ENCODE measurements at places on chromosomes 4 and X.

DNA sequence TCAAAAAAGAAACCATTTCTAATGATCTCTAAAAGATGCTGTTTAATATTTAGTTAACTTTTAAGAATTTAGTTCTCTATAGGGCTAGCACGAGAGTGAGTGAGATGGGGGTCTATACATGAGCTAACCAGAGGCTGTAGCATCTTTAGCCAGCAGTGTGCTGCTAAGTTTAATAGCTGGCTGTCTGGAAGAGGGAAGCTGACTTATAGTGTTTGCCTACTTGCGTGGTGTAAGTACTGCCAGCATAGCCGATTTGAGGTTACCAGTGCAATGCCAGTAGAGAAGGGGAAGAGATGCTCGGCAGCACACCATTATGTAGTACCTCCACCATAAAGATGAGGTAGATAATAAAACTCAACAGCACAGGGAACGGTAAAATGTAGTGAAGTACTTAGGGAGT, 47.1 kb upstream of the TMEM131L start:
- no peak for DNase-seq

GRCh38 chr4:54540931-54541330, 116.8 kb upstream of the KIT start:
- DNase-seq: no peak

DNA sequence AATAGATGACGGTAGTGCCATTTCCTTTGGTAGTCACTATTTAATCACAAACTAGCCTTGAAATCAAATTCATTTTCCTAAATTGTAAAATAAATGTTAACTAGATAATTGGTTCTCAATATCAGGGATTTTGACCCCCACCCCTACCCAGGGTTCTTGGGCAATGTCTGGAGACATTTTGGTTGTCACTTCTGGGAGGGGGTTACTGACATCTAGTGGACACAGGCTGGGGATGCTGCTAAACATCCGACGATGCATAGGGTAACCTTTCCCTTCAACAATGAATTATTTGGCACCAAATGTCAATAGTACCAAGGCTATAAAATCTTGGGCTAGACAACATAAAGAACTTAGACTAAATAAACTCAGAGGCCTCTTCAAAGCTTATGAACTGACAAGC, 285.8 kb upstream of the TRPC5 start:
- no peak for DNase-seq

DNA sequence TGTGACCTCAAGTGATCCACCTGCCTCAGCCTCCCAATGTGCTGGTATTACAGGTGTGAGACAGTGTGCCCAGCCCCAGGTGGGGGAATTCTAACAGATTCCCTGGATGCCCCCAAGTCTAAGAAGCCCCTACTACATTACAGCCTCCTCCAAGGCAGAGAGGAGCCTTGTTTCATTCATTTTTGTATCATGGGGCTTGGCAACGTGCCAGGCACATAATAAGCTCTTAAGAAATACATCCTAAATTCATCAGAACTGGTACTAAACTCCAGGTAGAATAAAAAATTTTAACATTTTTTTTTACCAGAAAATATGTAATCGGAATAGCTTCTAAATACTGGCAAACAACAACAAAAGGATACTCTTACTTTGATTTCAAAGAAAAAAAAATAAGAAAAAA, 127.1 kb downstream of the CHIC2 start:
- no peak for DNase-seq

- DNase-seq: no peak
Observed at GRCh38 chr4:120870279-120870673, 52.2 kb downstream of the PRDM5 start.

DNA sequence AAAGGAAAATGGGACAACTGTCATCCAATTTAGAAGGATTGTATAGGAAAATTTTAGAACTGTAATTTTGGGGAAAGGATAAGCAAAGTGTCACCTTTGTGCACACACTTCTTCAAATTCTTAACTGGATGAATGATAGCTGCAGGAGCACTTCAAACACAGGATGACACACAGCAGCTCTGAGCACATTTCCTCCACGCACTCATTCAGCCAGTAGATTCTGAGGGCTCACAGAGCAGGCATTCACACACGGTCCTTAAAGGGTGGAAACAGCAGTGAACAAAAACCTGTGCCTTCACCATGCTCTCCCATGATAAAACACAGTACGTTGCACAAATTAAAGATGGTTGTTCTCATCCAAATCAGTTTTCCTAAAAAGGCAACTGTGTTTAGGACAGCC, 38.5 kb upstream of the KLF3 start:
- DNase-seq: no peak

DNA sequence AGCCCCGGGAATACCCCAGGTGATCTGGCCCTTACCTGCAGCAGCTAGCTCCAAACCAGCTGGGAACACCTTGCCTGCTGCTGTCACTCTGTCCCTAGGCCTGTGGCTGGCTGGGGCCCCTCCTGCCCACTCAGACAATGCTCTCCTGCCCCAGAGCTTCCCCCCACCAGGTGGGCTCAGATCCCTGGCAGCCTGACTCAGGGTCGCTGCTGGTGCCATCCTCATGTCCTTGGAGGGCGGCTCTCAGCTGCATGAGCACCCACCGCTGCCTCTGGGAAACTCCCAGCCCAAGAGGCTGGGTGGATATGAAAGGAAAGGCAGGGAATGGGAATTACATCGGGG, 15.8 kb downstream of the C4orf50 start:
- DNase-seq: no peak

DNA sequence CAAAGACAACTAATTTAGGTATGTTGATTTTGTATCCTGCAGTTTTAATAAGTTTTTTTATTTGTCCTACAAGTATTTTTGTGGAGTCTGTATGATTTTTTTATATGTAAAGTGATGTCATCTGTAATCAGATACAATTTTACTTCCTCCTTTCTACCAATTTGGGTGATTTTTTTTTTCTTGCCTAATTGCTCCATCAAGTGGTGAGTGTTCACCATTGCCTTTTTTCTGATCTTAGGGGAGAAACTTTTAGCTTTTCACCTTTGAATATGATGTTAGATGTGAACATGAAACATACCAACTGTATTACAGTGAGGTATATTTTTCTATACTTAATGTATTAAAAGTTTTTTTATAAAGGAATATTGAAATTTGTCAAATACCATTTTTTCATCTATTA, 362.3 kb downstream of the PABPC4L start:
- DNase-seq: no peak

DNA sequence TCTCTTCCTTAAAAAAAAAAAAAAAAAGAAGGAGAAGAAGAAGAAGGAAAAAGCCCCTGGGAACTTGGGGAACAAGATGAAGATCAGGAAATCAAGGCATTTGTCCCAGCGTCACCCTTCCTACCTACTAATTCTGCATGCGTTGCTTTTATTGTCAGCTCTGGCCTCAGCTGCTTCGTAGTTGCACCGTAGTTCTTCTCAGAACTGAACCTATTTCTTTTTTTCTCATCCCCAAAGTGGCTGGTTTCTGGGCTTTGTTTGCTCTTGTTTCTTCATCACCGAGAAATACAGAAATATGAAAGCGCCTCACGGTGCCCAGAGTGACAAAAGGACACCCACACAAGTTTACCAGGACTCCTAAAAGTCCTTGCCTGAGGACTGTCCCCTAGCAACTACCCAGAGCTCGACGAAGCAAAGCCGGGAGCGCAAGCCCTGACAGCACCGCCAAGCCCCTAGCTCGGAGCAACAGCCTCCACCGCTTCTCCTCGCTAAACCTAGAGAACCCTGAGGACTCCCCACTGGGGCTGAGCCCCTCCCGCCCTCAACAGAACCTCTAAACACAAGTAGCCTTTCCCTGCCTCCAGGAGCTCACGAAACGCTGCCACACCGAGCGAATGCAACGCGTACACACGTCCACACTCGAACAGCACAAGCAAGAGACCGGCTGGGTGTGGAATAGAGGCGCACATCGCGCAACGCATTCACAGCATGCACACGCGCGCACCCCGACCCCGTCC, 710 bp downstream of the PRKG2 start:
- no peak for DNase-seq

DNA sequence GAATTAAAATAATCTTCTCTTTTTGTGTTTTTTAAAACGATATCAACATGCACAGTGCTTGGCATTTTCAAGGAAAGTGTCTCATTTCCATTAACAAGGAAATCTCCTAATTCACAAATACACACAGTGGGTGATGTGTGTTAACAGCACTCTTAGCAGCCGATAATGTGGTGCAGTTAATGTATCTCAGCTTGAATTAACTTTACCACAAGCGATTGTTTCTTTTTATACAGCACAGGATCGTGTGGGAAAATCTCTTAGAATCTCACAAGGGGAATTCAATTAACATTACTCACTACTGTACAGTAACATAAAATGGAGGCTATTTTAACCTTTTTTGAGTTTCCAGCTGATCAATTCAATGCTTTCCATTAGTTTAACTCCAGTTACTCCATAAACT, 1841.9 kb downstream of the STIM2 start:
- no peak for DNase-seq

GRCh38 chr4:8373270-8373972, 67.1 kb downstream of the ACOX3 start:
- no peak for DNase-seq

DNA sequence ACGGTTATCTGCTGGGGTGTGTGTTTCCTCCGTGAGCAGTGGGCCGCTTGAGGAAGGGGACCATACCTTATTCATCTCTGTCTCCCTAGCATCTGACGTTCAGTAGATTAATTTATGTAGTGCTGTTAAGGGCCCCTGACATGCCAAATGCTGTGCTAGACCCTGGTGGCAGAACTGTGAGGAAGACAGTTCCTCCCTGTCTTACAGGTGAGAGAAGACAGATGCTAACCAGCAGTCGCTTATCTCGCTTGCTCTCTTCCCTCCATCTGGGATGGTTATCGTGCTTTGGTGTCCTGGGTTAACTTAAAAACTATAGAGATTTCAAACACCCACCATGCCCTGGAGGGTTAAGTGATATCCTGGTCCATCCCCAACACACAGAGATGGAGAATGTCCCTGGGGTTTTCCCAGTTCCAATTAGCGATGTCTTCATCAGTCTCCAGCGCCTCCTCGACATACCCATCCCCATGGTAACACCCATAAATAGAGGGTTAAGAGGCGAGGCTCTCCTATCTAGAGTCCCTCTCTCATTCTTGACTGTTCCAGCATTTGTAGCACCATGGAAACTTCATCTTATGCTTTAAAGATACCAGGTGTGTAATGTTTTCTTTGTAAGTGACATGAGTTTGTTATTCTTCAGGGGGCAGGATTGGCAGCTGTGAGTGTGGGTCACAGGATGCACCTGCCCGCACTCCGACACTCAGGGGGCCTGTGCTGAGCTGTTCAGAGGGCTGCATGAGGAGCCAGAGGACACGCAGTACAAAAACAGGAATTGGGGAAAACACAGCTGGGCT, 135.2 kb downstream of the STK32B start:
- DNase-seq: no peak

GRCh38 chrX:85828771-85829170, 218.6 kb downstream of the CHM start:
- no peak for DNase-seq

- DNase-seq: no peak
Observed at GRCh38 chrX:51743179-51743957, at the start of gene GSPT2. TSS of gene GSPT2 (plus strand) at chrX:51743442. CDS start at chrX:51743627, 185 bp downstream.

GRCh38 chr4:42416017-42416416, 18.7 kb downstream of the SHISA3 start:
- no peak for DNase-seq

GRCh38 chrX:45907786-45908185, 637.4 kb downstream of the ZNF674 start:
- DNase-seq: no peak

GRCh38 chr4:159002950-159003349, 99.9 kb upstream of the RAPGEF2 start:
- DNase-seq: no peak

DNA sequence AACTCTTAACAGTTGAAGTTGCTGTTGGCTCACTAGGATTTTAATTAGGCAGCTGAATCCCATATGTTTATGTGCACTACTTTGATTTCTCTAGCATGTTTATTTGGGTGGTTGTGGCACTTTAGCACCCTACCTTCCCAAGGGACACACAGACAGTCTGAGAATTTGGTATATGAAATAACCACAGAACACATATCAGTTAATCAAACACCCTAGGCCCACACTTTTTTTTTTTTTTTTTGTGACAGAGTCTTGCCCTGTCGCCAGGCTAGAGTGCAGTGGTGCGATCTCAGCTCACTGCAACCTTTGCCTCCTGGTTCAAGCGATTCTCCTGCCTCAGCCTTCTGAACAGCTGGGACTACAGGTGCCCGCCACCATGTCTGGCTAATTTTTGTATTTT, 130.5 kb downstream of the DCK start:
- DNase-seq: no peak

DNA sequence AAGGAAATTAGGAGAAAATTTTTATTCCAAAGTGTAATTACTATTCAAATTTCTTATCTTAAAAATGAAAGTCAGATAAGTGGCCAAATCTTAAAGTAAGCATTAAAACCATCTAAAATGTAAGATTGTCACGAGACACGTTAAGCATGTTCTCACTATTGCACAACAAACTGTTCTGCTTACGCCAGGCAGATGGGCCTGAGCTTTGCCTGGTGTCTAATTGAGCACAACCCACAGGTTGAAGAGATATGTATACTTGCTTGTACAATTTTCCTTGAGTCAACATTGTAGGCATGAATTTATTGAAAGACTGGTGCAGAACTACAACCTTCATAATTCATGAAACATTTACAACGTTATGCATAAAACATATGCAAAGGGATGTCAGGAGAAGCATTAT, 3.9 kb downstream of the RNF128 start:
- DNase-seq: no peak

DNA sequence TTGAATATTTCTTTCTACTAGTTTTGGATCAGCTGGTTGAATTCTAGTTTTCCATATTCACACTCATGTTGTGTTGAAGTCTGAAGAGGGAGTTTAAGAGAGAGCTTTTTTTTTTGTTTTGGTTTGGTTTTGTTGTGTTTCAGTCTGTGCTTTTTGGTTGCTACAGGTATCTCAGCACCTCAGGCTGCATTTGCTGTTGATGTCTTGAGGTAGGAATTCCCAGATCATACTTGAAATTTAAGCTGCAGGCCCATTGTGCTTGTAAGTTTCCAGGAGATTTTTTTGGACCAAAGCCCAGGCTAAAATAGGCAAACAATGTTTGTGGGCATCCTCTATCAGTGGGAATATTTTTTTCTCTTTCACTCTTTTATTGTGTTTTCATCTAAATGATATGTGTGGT, 190.2 kb upstream of the AGA start:
- DNase-seq: no peak

DNA sequence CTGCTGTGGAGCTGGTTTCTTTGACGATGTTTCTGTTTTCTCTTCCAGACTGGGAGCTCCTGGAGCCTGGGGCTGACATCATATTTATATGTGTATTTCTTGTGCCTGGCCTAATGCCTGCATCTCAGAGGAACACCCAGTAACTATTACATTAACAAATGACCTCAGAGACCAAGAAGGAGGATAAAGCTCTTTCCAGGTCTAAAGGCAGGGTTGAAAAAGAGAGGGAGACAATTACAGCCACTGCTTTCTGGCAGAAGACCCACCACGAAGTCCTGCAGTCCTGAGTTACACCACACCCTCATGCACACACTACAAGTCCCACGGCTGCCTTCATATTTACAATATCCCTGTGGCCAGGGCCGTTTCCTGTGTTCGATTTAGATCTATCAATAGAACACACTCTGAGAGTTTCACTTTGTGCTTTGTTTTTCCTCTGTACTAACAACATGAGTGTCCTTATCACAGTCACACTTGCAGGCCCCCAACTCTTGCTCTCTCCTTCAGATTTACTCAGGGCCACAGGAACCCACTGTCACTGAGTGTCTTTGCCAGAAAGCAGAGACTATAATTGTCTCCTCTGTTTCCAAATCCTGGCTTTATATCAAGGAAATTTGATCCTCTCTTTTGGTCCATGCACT, 535.5 kb downstream of the MID1IP1 start:
- no peak for DNase-seq

All from HuH-7.5 (cell line).